ENCODE measurements at places on chromosomes 6 and 20.

DNA sequence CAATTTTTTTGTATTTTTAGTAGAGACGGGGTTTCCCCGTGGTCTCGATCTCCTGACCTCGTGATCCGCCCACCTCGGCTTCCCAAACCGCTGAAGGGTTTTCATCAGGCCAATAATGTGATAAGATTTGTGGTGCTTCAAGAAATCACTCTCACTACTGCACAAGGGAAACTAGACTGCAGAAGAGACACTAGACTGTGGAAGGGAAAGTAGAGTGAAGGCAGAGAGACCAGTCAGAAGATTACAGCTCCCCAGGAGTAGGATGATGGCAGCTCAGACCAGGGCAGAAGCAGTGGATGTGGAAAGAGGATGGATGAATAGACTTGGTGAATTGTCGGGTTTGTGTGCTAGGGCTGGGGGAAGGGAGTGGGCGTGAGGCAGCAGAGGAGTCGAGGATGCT is 48.0 kb upstream of the GTSF1L start:
- DNase-seq = no peak

GRCh38 chr6:4664117-4664626 is 112.0 kb upstream of the CDYL start:
- DNase-seq = no peak

- DNase-seq = no peak
Observed at GRCh38 chr6:170081556-170081955, 209.3 kb downstream of the DLL1 start.

DNA sequence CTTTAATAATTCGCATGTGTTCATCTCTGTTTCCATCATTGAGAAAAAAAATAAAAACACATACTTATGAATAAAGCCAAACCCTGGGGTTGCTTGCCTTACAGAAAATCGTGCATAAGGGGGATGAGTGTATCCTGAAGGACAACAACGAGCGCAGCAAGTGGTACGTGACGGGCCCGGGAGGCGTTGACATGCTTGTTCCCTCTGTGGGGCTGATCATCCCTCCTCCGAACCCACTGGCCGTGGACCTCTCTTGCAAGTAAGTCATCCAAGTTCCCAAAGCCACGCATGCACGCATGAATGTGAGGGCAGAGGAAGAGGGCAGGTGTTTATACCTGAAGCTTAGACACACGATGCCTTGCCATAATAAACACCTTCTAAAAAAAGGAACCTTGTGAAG is 20.9 kb upstream of the SNRNP48 start:
- no peak for DNase-seq

DNA sequence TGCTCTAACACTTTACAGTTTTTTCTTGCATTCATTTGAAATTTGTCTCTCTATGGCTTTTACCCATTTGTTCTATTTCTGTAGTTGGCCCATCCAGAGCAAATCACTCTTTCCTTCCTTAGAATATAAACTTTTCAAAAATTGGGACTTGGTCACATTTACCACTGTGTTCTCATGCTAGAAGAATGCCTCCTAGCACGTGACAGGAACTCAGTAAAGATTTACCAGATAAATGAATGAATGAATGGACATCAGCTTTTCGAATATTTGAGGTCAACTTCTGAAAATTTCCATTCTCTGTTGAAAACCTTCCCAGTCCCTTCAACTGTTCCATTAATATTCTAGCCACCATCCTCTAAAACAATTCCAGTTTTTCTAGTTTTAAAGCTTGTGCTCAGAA is 294.5 kb downstream of the CD83 start:
- no peak for DNase-seq

DNA sequence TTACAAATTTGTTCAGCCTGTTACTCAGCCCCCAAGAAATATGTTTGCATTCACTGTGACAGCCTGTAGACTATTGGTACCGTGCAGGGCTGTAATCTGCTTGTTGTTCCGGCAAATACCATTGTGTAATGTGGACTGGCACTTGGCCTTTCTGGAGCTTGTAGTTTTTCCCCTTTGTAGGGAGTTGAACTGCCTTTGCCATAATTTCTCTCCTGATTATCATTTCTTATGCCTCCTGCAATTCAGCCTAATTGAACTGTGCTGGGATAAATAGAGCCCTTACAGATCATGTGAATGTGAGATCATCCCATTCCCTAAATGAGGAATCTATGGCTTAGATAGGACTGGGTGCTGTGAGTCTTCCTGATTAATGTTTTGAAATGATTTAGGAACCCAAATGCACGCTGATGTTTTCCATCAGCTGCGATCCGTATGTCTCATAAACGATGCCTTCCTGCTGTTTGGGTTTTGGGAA is 185.1 kb downstream of the JARID2 start:
- DNase-seq = no peak

- no peak for DNase-seq
Observed at GRCh38 chr6:131574133-131574532, 1.1 kb downstream of the ARG1 start.

- no peak for DNase-seq
Observed at GRCh38 chr20:49616154-49617007, 48.4 kb upstream of the PTGIS start.

- no peak for DNase-seq
Observed at GRCh38 chr20:63264519-63264918, 8.1 kb upstream of the ARFGAP1 start.

DNA sequence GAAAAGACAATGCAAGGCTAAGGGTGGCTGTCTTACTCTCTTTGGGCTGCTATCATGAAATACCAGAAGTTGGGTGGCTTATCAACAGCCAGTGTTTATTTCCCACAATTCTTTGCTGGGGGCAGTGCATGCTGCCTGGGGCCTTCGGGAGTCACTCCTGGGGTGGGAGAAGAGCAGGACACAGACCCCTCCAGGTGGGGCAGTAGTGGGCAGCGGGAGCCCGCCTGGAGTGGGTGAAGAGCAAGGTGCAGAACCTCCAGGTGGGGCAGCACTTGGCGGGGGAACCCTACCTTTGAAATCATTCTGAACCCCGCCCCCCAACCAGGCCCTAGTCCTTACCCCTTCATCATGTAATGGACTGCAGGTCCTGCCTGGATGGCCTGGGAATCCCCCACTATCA is 69.6 kb upstream of the THBS2 start:
- no peak for DNase-seq

- no peak for DNase-seq
Observed at GRCh38 chr6:130202782-130203181, 20.0 kb downstream of the SAMD3 start.

- DNase-seq = no peak
Observed at GRCh38 chr6:158041370-158041769, 59.7 kb downstream of the SYNJ2 start.

GRCh38 chr6:132537977-132538376 is at the start of gene TAAR9:
Gene TAAR9 (plus strand): TSS chr6:132538277. CDS start chr6:132538290, 13 bp downstream.
- DNase-seq = no peak

DNA sequence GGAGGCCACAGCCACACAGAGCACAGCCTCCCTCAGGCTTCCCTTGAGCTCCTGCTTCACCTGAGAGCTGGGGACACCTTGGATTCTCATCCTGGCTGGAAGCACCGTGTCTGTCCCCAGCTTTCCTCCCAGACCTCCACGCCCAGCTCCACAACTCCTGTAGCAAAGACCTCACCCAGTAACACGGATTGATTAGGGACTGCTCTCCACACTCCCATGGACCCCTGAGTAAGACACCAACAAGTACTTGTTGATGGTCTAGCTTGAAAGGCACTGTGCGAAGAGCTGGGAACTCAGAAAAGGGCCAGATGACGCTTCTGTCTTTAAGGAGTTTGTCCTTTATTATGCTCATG is 109.6 kb downstream of the DLL1 start:
- no peak for DNase-seq

DNA sequence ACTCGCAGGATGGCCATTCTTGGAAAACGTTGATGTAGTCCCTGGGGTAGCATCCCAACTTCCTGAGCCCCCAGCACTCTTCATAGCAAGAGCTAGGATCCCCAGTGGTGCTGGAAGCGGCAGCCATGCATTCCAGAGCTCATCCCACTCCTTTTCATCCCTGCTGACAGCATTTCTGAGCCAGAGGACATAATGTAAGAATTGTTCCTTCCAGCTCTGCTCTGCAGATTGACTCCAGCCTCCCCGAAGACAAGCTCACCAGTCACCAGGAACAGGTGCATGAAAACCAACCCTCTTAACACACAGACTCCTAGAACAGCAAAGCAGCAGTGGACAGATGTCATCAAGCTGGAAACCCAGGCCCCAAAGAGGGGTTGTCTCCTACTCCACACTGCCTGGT is 3.8 kb downstream of the SLC13A3 start:
- DNase-seq = no peak

DNA sequence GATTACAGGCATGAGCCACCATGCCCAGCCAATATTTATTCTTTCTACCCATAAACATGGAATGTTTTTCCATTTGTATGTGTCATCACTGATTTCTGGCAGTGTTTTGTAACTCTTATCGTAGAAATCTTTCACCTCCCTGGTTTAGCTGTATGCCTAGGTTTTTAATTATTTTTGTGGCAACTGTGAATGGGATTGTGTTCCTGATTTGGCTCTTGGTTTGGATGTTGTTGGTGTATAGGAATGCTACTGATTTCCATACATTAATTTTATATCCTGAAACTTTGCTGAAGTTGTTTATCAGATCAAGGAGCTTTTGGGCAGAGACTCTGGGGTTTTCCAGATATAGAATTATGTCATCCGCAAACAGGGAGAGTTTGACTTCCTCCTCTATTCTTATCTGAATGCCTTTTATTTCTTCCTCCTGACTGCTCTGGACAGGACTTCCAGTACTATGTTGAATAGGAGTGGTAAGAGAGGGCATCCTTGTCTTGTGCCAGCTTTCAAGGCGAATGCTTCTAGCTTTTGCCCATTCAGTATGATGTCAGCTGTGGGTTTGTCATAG is 198.6 kb downstream of the ZDHHC14 start:
- no peak for DNase-seq

- DNase-seq = no peak
Observed at GRCh38 chr6:169363590-169363989, 109.9 kb upstream of the THBS2 start.

- DNase-seq = no peak
Observed at GRCh38 chr6:36177166-36177565, 19.4 kb upstream of the BRPF3 start.

- DNase-seq = no peak
Observed at GRCh38 chr6:70270287-70271005, 32.4 kb downstream of the COL9A1 start.

GRCh38 chr6:157993076-157993475 is 11.4 kb downstream of the SYNJ2 start:
- DNase-seq = no peak

- DNase-seq = no peak
Observed at GRCh38 chr6:112118034-112118433, 30.6 kb downstream of the FAM229B start.

DNA sequence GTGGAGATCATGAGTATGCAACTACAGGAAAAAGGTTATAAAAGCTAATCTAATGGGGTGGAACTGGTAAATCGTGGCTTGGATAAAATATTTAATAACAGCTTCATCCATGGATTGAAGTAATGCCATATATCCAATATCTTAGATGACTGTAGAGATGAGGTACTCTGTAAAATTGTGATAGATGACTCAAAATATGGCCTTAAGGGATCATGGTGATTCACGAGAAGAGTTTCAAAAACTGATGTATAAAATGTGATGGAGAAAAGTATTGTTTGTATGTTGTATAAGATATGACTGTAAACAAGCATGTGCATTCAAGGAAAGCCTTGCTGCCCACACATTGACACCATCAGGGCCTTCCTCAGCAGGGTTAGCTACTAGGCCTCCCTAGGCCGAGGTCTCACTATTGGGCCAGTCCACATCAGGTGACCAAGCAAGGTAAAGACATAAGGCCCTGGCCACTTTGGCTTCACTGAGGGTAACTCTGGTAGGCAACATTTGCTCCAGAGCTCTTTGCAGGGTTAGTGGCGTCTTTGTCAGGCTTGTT is 17.7 kb upstream of the CCN6 start:
- no peak for DNase-seq

- DNase-seq = no peak
Observed at GRCh38 chr6:29919506-29920445, 22.6 kb upstream of the HLA-A start.

- DNase-seq = no peak
Observed at GRCh38 chr20:4602297-4602631, 119.4 kb upstream of the PRND start.

DNA sequence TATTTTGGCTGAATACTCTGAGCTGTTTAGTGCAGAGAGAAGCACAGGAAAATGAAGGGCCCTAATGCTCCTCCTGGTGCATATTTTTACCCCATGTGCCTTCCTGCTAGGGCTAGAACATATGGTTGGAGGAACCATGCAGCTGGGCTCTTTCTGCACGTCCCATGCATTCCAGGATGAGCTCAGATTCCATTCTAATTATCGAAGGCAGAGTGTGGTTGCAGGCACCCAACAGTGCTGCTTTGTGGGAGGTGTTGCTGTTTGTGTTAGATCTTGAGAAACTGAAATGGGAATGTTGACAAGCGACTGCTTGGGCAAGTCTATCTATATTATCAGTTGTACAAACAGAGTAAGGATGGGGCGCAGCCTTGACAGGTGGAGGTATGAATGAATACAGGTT is 419.5 kb downstream of the DHX35 start:
- no peak for DNase-seq

GRCh38 chr6:139970591-139970991 is 596.1 kb upstream of the CITED2 start:
- DNase-seq = no peak

DNA sequence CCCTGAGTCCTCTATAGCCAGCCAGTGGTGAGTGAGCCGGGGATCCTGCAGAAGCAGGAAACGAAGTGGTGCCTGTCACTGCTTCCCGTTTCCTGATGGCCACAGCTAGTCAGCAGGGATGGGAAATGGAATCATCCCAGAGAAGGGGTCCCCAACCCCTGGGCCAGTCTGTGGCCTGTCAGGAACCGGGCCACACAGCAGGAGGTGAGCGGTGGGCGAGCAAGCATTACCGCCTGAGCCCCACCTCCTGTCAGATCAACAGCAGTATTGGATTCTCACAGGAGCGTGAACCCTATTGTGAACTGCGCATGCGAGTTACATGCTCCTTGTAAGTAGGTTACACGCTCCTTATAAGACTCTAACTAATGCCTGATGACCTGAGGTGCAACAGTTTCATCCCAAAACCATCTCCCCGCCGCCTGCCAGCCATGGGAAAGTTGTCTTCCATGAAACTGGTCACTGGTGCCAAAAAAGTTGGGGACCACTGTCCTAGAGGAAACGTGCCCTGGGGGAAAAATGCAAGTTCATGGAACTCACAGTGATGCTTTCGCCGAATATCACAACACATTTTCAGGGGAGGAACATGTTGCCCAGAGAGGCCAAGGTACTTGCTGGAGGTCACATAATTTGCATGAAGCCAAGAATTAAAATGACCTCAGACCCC is 113.8 kb downstream of the JPH2 start:
- DNase-seq = no peak

DNA sequence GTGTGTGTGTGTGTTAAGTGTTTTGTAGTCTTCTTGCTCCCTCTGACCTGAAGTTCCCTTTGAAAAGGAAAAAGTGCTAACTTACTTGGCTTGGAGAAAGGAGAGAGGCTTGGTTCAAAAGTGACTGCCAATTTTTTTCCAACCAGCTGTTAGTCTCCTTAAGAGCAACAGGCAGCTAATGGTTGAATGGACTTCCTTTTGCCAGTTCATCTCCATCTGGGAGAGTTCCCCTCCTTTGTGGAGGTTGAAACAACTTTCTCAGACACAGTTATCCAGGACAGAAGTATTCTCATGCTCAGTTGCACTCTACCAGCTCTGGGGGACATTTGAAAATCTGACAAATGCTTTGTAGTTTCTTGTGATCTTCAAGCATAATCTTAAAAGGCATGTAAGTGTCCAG is 4.5 kb downstream of the RIPOR2 start:
- no peak for DNase-seq

GRCh38 chr20:52031563-52032303 is 159.8 kb downstream of the ZFP64 start:
- no peak for DNase-seq

Measured in NCI-H1105 treated with DMSO at 0.1 percent for 48 hours (cell line).